ENCODE measurements at places on chromosomes 1 and 21.

GRCh38 chr21:19850157-19850556, 1148.1 kb upstream of the NCAM2 start:
- no peak for DNase-seq

DNA sequence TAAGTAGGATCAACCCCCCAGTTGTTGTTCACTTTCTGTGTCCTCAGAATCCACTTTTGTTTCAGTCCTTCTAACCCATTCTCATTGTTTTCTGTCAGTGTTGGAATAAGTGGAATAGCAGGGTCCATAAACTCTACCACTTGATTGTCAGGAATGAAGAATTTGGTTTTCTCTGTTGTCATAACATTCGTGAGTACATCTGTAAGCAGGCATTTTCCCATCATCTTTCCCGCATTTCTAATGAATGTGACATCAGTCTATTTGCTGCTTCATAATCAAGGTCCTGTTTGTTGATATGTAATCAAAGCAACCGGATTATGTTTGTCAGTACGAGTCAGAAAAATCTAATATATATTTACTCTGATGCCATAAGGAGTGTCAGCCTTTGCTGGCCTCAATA, 147.1 kb downstream of the KIF26B start:
- DNase-seq, result no peak

GRCh38 chr1:23936481-23937176, 23.0 kb upstream of the PNRC2 start:
- no peak for DNase-seq

GRCh38 chr1:21261551-21262292, 28.5 kb downstream of the ECE1 start:
- DNase-seq, result no peak
